Stimulated activated CD8-positive, alpha-beta memory T cell treated with anti-CD3 and anti-CD28 coated beads, Interleukin-7, amount 100 ng/mL, for 4 hours (primary cell): ENCODE measurements at places on chromosomes 7 and 10.

DNA sequence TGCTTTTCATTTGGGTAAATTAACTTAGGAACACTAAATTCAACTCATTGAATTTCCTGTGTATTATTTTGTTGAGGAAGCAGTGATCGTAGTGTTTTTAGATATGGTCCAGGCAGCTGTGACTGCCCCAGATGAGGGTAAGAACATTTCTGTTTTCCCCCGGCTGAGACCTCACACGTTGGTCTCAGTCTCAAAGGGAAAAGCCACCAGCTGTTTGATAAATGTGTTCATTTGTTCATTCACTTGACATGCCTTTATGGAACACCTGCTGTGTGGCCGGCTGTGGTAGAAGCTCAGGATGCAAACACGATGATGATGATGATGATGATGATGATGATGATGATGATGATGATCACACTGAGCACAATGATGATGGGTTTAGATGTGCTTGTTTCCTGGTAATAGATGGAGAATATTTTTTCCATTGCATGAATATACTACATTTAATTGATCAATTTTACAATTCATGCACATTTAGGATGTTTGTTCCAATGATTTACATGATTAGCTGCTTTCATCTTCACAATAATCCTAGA is 125.6 kb upstream of the ZNF32 start:
- DNase-seq = no peak

- no peak for DNase-seq
Observed at GRCh38 chr7:47814905-47815613, 133.2 kb downstream of the PKD1L1 start.

DNA sequence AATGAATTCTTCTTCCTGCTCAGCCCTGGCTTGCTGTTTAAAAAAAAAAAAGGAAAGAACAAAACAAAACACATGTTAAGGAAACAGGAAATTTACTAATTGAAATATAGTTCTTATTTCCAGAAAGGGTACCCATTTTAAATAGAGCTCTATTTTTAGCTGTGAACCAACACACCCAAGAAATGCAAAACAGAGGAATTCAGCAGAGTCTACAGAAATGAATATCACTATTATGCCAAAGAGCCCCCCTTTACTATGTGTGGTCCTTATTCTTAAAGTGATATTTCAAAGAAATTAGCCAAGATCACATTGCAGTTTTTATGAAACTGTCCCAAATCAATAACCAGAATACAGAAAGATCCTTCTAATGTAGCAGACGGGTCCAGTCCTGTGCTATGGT is 53.7 kb downstream of the CCDC6 start:
- DNase-seq = no peak

GRCh38 chr10:129796710-129797420 is 167.2 kb downstream of the EBF3 start:
- DNase-seq = no peak

DNA sequence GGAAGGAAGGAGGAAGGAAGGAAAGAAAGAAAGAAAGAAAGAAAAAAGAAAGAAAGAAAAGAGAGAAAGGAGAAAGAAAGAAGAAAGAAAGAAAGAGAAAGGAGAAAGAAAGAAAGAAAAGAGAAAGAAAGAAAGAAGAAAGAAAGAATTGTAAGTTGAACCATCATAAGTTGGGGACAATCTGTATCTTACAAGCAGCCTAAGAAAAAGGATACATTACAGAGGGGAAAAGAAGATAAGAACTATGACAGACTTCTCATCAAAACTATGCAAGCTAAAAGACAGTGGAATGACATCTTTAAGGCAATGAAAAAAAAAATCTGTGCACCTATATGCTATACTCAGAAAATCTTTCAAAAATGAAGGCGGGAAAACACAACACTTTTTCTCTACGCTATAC is 50.3 kb upstream of the SP4 start:
- no peak for DNase-seq

- DNase-seq = no peak
Observed at GRCh38 chr10:98172073-98172472, 37.6 kb downstream of the R3HCC1L start.

DNA sequence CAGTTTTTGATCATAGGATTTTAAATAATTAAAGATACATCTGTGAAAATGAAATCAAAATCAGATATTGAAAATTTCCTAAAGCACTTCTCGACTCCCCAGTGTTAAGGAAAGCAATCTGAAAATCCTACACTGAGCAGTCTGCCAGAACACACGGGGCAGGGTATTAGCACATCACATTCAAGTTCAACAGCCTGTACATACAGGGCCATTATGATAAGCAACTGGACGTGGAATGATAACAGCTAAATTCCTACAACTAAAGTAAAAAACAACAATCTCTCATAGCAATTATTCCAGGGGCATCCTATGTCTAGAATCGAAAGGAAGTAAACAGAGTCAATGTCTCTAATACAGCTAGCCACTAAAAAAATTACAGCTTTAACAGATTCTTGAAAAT is 31.7 kb downstream of the TRDMT1 start:
- no peak for DNase-seq

DNA sequence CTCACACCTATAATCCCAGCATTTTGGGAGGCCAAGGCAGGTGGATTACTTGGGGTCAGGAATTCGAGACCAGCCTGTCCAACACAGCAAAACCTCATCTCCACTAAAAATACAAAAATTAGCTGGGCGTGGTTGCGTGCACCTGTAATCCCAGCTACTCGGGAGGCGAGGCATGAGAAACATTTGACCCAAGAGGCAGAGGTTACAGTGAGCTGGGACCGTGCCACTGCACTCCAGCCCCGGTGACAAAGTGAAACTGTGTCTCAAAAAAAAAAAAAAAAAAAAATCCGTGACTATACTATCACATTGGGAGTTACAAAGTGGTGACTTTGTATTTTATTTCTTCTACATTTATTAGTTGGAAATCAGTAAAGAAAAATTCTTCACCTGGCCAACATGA is 101.2 kb downstream of the EPC1 start:
- no peak for DNase-seq

GRCh38 chr7:21972397-21972784 is 26.7 kb upstream of the CDCA7L start:
- DNase-seq = no peak

DNA sequence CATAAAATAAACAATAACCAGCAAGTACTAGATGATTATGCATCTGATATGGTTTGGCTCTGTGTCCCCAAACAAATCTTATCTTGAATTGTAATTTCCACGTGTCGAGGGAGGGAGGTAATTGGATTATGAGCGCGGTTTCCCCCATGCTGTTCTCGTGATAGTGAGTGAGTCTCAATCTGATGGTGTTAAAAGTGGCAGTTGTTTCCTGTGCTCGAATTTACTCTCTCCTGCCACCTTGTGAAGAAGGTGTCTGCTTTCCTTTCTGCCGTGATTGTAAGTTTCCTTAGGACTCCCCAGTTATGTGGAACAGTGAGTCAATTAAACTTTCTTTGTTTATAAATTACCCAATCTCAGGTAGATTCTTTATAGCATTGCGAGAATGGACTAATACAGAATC is 15.1 kb downstream of the CNTNAP2 start:
- DNase-seq = no peak

DNA sequence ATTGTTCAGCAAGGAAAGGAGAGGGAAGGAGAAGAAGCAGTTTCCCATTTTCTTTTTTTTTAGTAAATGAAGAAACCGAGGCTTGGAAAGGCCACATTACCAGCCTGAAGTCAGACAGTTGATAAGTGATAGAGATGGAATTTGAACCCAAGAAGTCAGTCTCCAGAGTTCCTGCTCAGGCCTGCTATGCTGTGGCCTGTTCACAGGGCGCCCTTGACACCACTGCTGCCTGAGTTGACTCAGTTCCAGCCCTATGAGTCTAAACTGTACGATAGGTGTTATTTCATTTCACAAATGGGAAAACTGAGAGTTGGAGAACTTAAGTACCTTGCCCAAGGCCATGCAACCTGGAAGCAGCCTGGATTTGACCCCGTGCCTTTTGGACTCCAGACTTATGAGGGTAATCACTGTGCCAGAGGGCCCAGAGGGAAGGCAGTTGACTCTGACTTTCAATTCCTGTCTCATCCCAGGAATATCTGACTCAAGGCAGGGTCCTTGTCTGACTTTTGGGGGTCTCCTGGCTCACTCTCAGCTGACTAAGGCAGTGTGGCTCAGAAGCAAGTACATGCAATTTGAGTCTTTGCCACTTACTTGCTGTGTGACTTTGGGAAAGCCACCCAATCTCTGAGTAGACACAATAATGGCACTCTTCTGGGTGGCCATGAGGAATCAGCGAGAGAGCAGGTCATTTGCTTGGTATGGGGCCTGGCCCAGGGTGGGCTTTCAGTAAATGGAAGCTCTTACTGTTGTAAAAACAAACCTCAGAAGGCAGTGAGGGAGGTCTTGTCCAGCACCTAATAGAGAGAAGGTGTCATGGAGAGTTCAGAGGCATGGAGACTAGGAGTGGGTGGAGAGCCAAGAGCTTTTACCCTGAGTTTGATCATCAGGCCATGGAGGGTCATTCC is 17.9 kb upstream of the RBM20 start:
- DNase-seq = no peak

DNA sequence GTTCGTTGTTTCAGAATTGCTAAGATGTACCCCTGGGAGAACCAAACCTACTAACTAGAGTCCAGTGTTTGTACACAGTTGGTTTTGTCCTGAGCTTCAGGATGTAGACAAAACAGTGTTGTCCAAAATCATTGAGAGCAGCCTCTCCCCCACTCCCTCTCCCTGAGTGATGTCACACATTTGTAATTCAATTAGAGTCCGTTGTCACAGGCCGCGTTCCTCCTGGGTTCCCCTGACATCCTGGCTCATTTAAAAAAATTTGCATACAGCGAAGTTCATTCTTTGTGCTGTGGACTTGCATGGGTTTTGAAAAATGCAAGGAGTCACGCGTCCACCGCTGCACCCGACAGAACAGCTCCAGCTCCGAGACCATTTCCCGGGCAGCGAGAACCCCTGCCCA is 10.3 kb downstream of the GRIFIN start:
- DNase-seq = no peak

- DNase-seq = no peak
Observed at GRCh38 chr10:24552346-24553016, 171.2 kb downstream of the ARHGAP21 start.

DNA sequence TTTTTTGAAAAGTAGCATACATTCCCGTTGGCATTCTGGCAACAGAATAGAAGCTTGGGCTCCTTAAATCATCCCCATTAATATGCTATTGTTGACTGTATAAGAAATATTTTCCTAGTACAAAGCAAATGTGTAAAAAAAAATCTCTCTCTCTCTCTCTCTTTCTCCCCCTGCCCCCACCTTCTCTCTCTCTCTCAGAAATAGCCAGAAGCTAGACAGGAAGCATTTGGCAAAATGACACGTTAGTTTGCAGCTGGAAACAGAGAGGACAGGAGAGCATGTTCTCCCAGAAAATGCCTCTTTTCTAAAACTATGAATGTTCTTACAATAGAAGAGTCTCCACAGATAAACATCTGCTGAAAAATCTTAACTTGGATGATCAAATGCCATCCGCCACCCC is 59.6 kb upstream of the AKR1E2 start:
- no peak for DNase-seq

DNA sequence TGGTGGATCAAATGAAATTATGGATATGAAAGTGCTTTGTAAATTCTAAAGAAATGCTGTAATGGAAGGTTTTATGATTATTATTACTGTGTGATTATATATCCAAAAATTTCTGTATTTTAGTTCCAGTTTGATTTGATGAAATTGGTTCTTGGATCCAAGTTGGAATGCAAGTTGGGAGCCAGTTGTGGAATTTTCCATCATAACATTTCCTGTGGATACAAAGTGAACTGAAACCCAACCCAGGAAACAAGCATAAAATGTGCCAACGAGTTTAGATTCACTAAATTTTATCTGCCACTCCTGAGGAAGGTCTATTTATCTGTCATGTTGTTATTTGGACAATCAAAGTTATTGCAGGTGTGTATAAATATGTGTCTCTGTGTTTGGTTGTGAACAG is 131.4 kb upstream of the MDFIC start:
- DNase-seq = no peak
